ENCODE measurements at places on chromosomes 1 and 21. TPM values are rescaled to one million over a fixed set of nuclear protein-coding genes. Genes with fewer than 3 reads are reported as not detected.
A peak's percentile ranks its signal among the peaks of the same experiment; 100 is the strongest.

GRCh38 chr21:34825948-34826548 is 157.3 kb downstream of the CLIC6 start:
- no peak for DNase-seq

DNA sequence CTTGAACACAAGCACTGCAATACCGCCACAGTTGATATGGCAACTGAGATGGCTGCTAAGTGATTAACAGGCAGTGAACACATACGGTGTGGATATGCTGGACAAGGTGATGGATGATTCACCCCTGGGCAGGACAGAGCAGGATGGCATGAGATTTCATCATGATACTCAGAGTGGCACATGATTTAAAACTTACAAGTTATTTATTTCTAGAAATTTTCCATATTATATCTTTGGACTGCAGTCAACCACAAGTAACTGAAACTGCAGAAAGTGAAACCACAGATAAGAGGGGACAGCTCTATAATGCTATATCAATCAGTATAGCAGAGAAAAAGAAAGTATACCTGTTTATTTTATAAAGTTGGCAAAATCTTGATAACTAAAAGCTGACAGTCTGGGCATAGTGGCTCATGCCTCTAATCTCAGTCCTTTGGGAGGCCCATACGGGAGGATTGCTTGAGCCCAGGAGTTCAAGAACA is 47.9 kb downstream of the PHACTR4 start:
- peak; percentile 92 for DNase-seq

GRCh38 chr1:202046227-202046626 is 35.8 kb downstream of the ELF3 start:
- DNase-seq: no peak

RCSD1 gene
- total RNA-seq: 0.81 TPM

Measured in M059J (cell line).